ENCODE measurements at places on chromosomes 11 and 22.

DNA sequence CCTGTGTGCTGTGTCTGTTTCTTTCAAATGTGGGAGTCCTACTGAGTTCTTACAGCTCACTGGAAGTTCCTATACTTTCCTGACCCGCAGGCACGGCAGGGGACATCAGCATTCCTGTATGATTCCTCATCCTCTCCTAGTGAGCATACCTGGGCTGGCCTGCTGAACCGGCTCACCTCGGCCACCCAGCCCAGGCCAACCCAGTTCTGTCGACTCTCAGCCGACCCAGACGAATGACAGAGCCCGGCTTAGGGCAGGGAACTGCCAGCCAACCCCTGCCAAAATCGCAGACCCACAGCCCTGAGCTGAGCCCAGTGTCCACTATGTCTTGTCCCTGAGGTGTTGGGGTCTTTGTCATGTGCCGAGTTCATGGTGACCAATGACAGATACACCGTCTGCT, 339.7 kb downstream of the BRD1 start:
- DNase-seq = no peak

GRCh38 chr11:30960387-30960992, 374.3 kb upstream of the MPPED2 start:
- no peak for DNase-seq

DNA sequence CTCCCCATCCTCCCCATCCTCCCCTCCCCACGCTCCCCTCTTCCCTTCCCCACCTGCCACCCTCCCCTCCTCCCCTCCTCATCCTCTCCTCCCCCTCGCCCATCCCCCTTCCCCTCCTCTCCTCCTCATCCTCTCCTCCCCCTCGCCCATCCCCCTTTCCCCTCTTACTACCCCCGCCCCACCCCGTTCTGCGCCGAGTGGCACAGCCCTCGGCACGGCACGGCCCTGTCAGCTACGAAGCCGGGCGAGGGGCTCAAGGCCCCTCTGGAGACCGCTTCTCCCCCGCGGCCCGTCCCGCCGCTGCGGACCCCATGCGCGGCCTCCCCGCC, 449.9 kb downstream of the OPCML start:
- DNase-seq = no peak

GRCh38 chr11:14255238-14255534, 103.8 kb downstream of the RRAS2 start:
- DNase-seq = no peak

DNA sequence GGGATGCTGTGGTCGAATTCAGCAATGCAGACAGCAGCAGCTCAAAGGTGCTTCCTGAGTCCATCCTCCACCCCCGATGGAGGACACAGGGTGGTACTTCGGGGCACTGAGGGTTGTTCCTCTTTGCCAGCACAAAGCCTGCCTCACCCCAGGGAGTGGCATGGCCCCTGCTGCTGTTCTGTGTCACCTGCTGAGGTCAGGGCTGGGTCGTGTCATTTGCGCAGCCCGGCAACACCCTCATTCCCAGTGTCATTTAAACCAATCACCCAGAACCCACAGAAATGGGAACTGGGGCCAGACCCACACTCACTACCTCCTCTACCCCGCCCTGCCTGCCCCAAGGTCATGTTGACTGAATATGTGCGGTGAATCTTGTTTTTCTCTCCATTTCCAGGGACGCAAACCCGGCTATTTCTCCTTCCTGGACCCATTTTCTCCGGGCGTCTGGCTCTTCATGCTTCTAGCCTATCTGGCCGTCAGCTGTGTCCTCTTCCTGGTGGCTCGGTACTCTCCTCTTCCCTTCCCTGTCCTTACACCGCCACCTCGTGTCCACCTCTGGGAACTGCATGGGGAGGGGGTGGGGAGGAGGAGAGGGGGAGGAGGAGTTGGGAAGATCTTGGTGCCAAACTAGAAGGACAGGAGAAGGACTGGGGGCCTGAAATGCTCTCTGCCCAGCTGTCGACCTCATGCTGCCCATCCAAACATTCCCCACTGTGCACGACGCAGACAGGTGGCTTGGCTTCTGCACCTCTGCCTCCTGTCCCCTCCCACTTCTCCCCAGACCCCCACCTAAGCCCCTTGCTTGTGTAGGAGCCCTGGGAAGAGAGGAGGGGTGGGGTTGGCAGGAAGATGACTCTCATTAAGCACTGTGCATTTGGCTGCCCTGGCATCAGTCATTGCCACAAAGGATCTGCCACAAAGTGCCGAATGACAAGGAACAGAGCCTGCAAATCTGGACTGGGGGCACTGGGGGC, 71.2 kb upstream of the TBCEL start:
- DNase-seq = no peak

- no peak for DNase-seq
Measured at GRCh38 chr11:106087815-106088435, 10.5 kb downstream of the AASDHPPT start.
